Stimulated activated CD4-positive, alpha-beta T cell treated with anti-CD3 and anti-CD28 coated beads, Interleukin-1b, Interleukin-23, amount 100 ng/mL, for 1 hour (primary cell): ENCODE measurements at places on chromosomes 5 and 9.
A peak's percentile ranks its signal among the peaks of the same experiment; 100 is the strongest.

DNA sequence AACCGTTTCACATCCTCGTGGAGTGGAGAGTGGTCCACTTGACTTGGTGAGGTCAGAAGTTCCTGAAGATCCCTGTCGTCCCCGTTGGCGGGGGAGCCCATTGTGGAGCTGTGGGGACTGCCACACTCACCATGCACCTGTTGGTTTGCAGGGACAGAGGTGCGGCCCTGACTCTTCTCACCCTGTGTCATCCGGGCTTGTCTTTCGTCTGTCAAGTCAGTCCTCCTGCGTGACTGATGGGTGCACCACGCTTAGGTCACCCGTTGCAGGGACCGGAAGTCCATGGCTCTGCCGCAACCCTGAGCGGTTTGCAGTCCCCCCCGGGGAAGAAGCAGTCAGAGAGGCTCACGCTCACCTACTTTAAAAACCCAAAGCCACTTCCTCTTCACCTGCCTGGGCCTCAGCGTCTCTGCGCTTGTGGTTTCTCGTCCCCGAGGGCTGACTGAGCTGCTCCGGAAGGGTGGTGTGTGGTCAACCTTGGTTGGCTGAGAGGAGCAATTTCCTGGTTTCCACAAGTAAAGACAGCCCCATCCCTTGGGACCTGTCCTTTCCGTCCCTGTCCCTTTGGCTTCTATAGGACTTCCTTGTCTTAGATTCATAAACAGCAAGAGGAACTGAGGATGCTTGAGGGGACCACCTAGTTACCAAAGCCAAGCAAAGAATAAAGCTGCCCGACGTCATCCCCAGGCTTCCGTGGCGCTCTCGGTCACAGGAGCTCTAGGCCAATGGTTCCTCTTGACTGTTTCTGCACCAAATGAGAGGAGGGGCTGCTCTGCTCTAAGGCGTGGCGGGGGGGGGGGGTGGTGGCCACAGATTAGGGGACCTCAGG, 53.2 kb downstream of the USP20 start:
- DNase-seq = peak; percentile 79

DNA sequence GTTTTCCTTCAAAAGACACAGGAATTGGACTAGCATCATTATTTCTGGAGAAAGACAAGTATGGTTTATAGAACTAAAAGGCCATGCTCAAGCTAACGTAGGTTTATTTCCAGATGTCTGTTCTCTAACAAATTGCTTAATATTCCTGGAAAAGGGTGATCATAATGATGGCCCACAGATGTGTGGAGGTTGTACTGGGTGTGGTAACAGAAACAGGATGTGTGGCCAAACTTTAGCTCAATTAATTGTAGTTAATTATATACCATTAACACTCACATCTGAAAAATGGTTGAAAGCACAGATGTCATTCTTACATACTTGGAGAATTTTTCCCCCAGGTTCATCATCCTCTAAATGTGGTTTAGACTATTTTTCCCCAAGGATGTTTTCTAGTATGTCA, 292.7 kb upstream of the RASA1 start:
- no peak for DNase-seq

DNA sequence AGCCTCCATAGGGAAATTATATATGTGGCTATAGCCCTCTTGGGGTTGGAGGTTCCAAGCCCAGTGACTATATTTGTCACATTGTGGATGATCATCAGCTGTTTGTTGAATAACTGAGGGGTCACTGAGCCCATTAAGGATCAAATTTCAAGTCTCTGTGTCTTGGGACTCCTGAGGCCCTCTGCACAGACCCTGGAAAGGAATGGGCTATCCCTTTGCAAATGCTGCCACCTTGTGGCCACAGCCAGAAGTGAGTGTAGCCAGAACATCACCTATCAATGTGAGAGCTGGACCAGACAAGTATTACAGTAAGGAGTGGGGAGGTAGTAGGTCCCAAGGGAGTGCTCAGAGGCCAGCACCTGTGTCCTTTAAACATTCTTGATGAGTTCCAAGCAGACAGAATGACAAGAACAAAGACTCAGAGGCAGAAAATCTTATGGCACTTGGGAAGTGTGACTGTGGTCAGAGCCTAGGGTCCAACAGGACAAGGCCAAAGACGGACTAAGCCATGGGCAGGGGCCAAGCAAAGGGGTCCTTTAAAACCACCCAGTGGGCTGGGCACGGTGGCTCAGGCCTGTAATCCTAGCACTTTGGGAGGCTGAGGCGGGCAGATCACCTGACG, 8.2 kb downstream of the RPP25L start:
- peak; percentile 72 for DNase-seq

DNA sequence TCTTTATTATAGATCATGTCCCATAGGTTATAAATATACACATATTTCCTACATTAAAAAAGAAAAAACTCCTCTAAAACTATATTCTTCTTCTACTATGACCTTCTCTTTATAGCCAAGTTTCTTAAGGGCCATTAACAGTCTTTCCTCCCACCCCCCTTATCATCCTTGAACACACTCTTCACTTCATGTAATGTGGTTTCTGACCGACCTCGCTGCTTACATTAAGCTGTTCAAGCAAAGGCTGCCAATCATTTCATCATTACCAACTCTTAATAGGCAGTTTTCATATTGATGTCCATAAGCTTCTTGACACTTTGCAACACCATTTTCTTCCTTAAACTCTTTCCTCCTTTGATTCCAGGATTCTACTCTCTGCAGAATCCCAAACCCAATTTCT, 283.0 kb upstream of the PCSK5 start:
- DNase-seq = no peak

DNA sequence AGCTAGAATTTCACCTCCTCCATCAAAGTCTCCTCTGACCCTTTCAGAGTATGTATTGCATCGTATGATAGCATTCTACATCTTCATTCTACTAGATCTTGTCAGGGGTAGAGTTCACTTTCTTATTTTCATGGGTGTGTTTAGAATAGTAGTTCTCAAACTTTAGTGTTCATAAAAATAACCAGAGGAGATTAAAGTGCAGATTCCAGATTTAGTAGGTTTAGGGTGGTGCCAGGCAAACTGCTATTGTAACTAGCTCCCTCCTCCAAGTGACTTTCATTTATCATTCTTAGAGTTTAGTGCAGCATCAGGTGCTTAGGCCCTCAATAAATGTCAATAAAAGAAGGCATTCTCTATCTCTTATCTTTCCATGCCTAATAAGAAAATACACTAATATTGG, 7.2 kb upstream of the FYB1 start:
- DNase-seq = no peak

DNA sequence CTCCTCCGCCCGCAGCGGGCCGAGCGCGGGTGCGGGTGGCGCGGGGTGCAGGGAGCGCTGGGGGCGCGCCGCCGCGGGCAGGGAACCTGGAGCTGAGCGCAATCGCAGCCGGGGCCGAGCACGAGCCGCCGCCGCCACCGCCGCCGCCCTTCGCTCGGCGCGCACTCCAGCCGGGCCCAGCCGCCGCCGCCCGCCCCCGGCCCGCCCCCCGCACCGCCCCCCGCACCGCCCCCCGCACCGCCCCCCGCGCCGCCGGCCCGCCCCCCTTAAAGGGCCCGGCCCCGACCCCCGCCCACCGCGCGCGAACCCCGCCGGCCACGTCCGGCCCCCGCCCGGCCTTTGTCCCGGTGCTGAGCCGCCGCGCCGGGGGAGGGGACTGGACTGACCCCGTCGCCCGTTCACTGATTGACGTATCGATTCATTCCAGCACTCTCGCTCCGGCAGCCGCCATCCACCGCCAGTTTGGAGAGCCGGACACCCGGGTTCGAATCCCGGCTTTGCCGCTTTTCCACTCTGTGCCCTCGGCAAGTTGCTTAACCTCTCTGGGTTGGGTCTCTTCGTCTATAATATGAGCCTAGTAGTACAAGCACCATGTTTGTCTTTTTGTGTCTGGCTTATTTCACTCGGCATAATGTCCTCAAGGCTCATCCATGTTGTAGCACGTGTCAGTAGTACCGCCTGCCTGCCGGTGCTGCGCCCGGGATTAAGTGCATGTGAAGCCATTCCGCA, at the start of gene SH3PXD2B:
Gene SH3PXD2B (minus strand): TSS at position 168 of the 729 bp plus-strand sequence. CDS start 173 bp downstream, outside the sequence.
- no peak for DNase-seq

- DNase-seq = no peak
These were observed 68.5 kb downstream of the MYO10 start for GRCh38 chr5:16867577-16867953.

DNA sequence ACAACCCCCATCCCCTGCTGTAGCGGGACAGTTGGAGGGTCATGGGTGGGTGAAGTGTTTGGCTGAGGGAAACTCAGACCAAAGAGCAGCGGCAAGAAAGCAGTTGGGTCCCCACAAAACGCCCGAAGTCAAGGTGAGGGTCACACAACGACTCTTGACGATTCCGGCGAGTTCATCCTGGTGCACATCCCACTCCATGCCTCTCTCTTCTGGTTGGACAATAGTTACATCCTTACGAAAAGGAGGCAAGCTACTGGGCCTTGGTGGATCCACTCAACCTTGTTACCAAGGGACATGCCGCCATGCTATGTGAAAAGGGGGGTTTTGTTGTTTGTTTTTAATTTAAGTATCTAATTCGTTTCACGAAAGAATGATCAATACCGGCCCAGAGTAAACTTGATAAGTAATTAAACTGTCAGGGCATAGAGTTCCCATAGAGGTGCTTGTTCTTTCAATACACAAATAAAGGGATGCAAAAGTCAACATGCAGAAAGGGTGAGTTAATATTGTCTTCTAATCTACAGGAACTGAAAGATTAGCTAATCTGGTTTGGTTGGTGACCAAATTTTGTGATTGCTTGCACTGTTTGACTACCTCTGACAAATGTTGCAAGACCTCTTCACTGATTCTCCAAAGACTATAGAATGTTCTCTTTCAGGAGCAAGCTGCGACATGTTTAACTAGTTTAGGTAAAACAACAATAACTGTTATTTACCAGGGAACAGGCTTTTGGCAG, 732 bp upstream of the SMIM15 start:
- DNase-seq = no peak
